ENCODE measurements at places on chromosomes 2 and 18.

DNA sequence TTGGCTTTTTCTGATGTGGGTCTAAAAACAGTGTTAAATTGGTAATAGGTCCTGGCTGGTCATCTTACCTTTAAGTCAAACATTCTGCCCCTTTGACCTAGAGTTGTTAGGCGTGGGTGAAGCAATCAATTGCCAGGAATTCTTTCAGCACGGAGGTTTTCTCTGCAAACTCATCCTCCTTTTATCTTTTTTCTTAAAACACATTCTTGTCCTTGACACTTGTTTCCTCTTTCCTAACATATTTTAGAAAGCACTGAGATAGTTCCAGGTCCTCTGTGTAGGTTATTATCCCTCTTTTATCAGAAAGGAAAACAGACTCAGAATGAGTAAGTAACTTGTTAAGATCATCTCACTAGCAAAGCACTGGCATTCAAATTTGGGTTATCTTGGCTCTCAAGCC is 18.6 kb upstream of the AP1S3 start:
- peaks cover 11% of the 10 kb centered on the region for H3K4me1 ChIP-seq
- H3K27ac ChIP-seq: peak overlapping the region; percentile 37
- DNase-seq: no peak
- H3K27me3 ChIP-seq: no peaks in the 10 kb centered on the region

DNA sequence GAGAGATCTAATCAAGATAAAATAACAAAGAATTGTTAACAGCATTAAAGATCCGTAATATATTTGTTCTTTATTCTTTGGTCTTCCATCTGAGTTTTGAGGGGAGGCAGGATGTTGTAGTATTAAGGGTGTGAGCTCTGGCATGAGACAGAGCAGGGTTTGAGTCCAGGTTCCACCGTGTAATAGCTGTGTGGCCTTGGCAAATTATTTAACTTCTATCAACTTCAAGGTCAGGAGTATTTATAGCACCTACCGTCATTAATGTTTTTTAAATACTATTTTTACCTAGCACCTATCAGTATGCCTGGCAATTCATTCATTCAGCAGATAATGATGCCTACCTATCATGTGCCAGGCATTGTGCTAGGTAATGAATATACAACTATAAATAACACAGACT is 180.1 kb upstream of the NABP1 start:
- no peaks in the 10 kb centered on the region for H3K27me3 ChIP-seq
- H3K4me3 ChIP-seq: no peak overlapping the region
- H3K36me3 ChIP-seq: no peaks in the 10 kb centered on the region

- DNase-seq: no peak
- H3K36me3 ChIP-seq: no peaks in the 10 kb centered on the region
- no peaks in the 10 kb centered on the region for H3K27me3 ChIP-seq
- H3K4me3 ChIP-seq: no peak overlapping the region
- no peak overlapping the region for H3K27ac ChIP-seq
Measured at GRCh38 chr18:64747803-64748202, 598.9 kb upstream of the LINC00305 start.

GRCh38 chr2:146982393-146982846 is 862.4 kb upstream of the ACVR2A start:
- DNase-seq: peak; percentile 56
- H3K4me1 ChIP-seq: no peaks in the 10 kb centered on the region
- H3K36me3 ChIP-seq: no peaks in the 10 kb centered on the region
- no peaks in the 10 kb centered on the region for H3K27me3 ChIP-seq

- H3K27me3 ChIP-seq: no peaks in the 10 kb centered on the region
- H3K4me3 ChIP-seq: no peak overlapping the region
- DNase-seq: no peak
- H3K36me3 ChIP-seq: peaks cover 4% of the 10 kb centered on the region
- no peak overlapping the region for H3K27ac ChIP-seq
Measured at GRCh38 chr18:58697146-58697545, 25.9 kb downstream of the MALT1 start.

- H3K27ac ChIP-seq: no peak overlapping the region
- no peak for DNase-seq
- H3K4me1 ChIP-seq: no peaks in the 10 kb centered on the region
- no peak overlapping the region for H3K4me3 ChIP-seq
Measured at GRCh38 chr2:149872638-149873150, 285.1 kb upstream of the MMADHC start.

GRCh38 chr2:153543635-153544071 is 65.1 kb upstream of the RPRM start:
- no peaks in the 10 kb centered on the region for H3K4me1 ChIP-seq
- H3K36me3 ChIP-seq: no peaks in the 10 kb centered on the region
- no peak overlapping the region for H3K4me3 ChIP-seq
- H3K27ac ChIP-seq: no peak overlapping the region

GRCh38 chr2:3780477-3781402 is 77.4 kb downstream of the DCDC2C start:
- peaks cover 5% of the 10 kb centered on the region for H3K27me3 ChIP-seq
- no peaks in the 10 kb centered on the region for H3K4me1 ChIP-seq
- H3K36me3 ChIP-seq: no peaks in the 10 kb centered on the region
- H3K4me3 ChIP-seq: no peak overlapping the region
- DNase-seq: peak; percentile 74

DNA sequence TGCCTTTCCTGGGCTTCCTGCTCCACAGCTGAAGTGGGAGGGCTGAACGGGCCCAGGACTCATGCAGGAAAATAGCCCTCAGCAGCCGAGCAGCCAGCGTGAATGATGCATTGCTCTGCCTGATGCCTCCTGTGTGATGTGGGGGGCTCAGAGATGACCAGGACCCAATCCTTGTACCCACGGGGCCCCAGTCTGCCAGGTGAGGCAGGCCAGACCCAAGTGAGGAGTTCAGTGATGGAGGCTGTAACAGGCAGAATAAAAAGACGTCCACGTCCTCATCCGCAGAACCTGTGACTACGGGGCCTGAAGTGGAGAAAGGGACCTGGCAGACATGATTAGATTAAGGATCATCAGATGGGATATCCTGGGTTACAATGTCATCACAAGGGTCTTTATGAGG is 194.9 kb upstream of the HDAC4 start:
- no peaks in the 10 kb centered on the region for H3K4me1 ChIP-seq
- no peaks in the 10 kb centered on the region for H3K27me3 ChIP-seq
- no peak for DNase-seq
- H3K36me3 ChIP-seq: no peaks in the 10 kb centered on the region
- no peak overlapping the region for H3K27ac ChIP-seq

- H3K27me3 ChIP-seq: no peaks in the 10 kb centered on the region
- DNase-seq: no peak
- no peak overlapping the region for H3K4me3 ChIP-seq
- H3K27ac ChIP-seq: no peak overlapping the region
- H3K4me1 ChIP-seq: no peaks in the 10 kb centered on the region
Measured at GRCh38 chr2:144409241-144409640, 110.7 kb downstream of the ZEB2 start.

GRCh38 chr2:236959036-236959435 is 126.7 kb upstream of the COPS8 start:
- H3K27me3 ChIP-seq: no peaks in the 10 kb centered on the region
- no peak overlapping the region for H3K4me3 ChIP-seq
- no peaks in the 10 kb centered on the region for H3K36me3 ChIP-seq
- no peak for DNase-seq

GRCh38 chr18:46333431-46334135 is 229.4 kb downstream of the HAUS1 start:
- peak; percentile 37 for DNase-seq
- H3K27me3 ChIP-seq: peaks cover 61% of the 10 kb centered on the region
- H3K4me1 ChIP-seq: peaks cover 22% of the 10 kb centered on the region

DNA sequence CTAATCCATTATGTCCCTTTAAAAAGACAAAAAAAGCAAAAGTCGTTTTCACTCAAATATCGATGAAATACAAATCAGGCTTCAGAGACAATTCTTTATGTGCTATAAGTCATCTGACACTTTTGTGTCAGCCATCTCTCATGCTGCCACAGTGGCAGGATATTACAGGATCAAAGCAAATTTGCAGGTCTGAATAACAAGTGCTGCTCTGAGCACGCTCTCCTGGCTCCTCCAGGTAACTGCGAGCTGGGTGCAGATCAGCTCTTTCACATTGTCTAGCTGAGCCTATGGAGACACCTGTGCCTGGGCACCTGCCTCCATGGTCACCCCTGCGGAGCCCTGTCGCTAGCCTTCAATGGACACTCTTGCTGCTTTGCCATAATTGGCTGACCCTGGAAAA is 250.2 kb upstream of the RAB12 start:
- H3K27ac ChIP-seq: no peak overlapping the region
- H3K27me3 ChIP-seq: no peaks in the 10 kb centered on the region
- peaks cover 6% of the 10 kb centered on the region for H3K4me1 ChIP-seq
- H3K36me3 ChIP-seq: no peaks in the 10 kb centered on the region
- no peak overlapping the region for H3K4me3 ChIP-seq

DNA sequence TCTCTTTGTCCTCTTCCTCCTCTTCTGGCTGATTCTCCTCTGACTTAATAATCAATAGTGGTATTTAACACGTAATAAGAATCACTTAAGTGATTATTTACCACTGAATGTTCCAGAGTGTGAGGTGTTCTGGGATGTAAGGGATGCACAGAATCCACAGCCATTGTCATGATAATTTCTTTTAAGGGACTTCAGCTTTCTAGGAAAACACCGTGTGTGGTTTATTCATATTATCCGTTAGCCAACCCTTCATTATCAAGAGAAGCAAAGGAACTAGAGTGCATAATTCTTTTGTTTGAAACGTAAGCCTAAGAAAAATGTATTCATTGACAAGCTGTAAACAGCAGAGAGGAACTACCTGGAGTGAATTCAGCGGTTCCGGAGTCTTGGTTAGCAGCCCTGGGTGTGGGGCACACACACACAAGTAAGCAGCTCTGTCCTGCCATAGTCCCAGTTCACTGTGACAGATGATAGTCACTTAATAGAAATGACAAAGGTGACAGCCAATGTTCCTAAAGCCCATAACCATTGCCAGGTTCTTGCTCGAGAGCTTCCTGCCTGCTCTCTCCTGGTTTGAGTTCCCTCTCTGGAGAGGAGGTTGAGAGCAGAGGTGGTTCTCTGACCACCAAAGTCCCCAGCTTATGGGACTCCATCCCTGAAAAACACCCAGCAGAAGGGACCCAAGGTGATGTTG is 101.9 kb downstream of the ACOXL start:
- H3K4me3 ChIP-seq: no peak overlapping the region
- H3K27me3 ChIP-seq: peaks cover 13% of the 10 kb centered on the region
- H3K27ac ChIP-seq: no peak overlapping the region
- no peak for DNase-seq

DNA sequence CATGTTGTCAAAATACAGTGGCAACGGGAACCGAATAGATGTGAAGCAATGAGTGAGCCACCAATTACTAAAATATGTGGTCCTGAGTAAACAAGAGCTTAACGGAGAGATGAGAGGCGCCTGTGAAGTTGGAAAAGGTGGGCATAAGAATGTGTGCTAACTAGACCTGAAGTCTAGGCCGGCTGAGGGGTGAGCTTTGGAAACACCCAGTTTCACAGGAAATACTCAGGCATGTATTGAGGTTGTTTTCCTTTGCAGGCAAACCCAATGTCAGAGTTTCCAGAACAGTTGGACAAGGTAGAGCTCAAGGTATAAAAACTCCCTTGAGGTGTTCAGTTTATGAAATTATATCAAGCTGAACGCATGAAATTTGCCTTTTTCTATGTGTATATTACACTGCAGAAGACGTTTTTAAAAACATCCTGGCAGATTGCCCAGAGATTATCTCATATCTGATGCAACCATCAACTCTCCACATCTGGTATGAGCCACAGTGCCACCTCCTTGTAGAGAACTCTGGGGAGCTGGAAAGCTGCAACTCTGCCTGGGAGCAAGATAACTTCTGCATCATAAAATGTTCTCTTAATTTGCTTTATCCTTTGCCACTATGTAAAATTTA is 3.9 kb upstream of the WDSUB1 start:
- no peaks in the 10 kb centered on the region for H3K27me3 ChIP-seq
- DNase-seq: peak; percentile 63
- H3K27ac ChIP-seq: no peak overlapping the region
- H3K36me3 ChIP-seq: no peaks in the 10 kb centered on the region

- no peak for DNase-seq
- no peak overlapping the region for H3K4me3 ChIP-seq
- H3K36me3 ChIP-seq: no peaks in the 10 kb centered on the region
- no peaks in the 10 kb centered on the region for H3K4me1 ChIP-seq
- H3K27me3 ChIP-seq: no peaks in the 10 kb centered on the region
- no peak overlapping the region for H3K27ac ChIP-seq
Measured at GRCh38 chr18:413233-413632, 87.3 kb downstream of the COLEC12 start.

DNA sequence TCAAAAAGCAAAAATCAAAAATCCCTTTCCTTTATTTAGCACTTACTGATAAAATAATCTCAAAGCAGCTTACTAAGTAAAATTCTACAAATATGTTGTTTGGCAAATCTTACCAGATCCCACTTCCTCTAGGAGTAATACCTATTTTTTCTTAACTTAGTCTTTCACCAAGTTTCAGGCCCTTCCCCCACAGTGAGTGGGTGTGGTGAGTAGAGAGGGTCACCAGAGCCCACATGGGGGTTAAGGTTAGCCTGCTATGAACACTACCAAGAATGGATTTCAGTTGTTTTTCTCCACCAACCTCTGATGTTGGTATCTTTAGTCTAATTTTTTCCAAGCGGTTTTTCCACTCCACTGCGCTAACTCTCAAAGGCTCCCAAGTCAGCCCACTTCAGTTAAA is 23.2 kb downstream of the PIAS2 start:
- H3K27ac ChIP-seq: no peak overlapping the region
- no peaks in the 10 kb centered on the region for H3K4me1 ChIP-seq
- H3K4me3 ChIP-seq: no peak overlapping the region

DNA sequence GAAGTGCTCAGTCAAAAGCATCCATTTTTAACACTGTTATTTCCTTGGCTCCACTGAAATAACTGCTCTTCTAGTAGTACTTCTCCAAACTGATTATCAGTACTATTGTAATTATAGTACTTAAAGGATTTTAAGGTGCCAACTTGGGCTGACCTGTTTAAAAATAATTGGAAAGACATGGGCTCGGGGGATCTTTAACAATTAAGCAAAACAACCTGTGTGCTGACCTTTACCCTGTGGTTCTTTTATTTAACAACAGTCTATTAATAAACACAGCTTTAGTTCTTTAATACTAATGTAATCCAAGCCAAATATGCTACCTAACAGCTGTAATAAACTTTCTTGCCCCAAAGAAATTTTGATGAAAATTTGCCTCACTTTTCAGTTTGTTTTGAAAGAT is 6.9 kb upstream of the ITPRID2 start:
- no peaks in the 10 kb centered on the region for H3K36me3 ChIP-seq
- no peak overlapping the region for H3K27ac ChIP-seq
- no peak for DNase-seq
- H3K4me1 ChIP-seq: no peaks in the 10 kb centered on the region
- no peak overlapping the region for H3K4me3 ChIP-seq

DNA sequence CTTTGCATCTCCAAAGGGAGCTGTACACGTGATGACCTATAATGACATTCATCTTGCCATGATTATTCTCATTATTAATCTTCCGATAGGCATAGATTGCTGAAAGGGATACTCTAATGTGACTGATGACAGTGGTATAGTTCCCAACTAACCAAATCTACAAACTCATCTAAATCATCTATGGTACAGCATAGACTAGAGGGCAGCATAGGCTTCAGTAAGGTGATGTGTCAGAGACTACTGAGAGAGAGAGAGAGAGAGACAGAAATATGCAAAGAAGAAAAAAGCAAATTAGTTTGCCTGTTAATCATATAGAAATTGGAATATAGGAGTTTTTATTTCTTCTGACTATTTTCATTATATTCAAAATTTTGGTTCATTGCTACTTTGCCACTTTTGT is 89.3 kb downstream of the CSRNP3 start:
- H3K36me3 ChIP-seq: no peaks in the 10 kb centered on the region
- no peak overlapping the region for H3K4me3 ChIP-seq

All from hepatocyte (in vitro differentiated cells).